ENCODE measurements at places on chromosomes 11 and 22.

DNA sequence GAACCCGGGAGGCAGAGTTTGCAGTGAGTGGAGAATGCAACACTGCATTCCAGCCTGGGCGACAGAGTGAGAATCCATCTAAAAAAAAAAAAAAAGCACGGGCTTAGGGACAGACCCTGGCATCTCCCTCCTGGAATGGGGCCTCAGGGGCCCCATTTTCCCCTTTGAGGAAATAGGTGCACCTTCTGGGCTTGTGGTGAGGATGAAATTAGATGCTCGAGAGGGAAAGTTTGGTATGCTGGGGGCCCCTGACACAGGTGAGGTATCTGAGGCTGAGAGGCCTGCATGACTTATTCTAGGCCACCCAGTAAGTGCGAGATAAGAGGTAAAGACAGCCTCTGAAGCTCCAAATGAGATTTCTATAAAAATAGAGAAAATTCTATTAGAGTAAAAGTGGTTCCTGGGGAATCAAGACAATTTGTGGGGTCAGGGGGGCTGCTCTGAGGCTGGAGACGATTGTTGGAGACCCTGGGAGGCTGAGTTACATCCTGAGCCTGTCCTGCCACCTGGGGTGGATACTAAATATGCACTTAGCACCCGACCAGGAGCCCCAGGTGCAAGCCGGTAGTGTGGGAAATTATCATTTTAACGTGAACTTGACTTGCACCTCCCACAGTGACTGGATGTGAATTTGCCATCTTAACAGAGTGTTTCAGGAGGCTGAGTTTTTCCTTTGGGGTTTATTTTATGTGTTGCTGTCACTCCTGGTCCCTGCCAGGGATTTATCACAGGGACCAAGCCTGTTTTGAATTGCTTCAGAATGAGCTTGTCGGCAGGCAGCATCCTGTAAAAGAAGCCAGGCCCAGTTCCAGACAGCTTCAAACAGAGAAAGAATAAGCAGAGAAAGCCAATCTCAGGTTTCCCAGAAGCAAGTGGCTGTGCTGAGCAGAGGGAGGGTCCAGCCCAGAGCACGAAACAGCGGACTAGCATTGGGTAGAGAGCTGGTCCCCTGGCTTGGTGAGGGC lies 48.4 kb upstream of the TSKU start:
- no peak for DNase-seq

DNA sequence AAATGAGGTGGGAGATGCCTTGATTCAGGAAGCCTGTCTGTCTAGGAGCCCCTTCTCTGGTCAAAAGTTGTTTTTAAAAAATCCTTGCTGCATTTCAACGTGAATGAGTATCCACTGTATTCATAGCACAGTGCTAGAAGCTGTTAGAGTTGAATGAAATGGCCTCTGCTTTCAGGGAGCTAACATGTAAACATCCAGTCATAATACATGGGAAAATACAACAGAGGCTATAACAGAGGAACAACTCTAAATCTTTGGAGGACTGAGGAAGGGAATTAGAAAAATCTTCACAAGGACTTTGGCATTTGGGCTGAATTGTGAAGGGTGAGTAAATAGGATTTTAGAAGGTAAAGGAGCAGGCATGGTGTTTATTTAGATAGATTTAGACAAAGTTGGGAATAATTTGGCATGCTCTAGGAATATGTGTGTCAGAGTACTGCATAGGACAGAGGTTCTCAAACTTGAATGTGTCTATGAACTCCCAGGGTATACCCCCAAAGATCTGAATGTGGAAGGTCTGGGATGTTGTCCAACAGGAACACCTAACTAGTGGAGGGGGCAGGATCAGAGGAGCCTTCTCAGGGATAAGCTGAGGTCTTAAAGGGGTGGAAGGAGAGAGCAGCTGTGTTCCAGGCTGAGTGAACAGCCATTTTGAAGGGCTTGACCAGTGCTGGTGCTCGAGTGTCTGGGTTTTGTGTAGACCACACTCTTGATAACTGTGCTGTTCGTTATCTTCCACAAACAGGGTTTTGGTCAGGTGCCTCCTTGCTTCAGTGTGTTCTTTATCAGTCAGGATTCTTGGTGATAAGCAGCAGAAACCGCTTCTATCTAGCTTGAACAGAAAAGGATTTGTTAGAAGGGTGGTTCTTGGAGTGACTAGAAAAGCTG lies 12.7 kb downstream of the SREBF2 start:
- DNase-seq = no peak

DNA sequence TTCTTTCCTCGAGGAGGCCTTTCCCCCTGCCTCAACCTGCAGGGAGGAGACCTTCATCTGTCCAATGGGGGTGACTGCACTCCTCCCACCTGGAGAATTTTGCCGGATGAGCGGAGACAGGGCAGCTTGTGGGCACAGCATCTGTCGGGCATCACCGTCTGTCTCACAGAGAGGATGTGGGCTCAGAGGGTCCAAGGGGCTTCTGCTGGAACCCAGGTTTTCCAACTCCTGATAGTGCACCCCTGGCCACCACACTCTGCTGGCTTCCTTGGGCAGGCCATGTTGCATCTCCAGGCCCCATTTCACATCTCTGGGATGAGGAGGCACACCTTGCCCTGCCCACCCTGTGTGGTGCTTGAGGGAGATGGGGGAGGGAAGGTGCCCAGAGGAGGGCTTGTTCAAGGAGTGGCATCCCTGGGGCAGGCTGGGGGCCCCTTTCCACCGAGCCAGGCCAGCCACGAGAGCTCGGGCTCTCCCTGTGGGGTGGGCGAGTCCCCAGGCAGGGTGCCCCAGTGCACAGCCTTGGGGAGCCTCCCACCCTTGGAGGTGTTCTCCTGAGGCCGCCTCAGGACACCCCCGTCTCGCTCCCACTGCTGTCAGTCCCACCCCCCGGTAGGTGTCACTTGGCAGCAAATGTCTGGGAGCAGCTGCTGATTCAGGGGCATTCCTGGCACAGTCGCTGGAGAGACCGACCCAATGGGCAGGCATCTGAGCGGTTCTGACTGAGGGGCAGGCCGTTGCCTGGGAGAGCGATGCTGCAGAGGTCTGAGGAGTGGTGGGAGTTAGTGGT lies 84.2 kb downstream of the MORC2 start:
- no peak for DNase-seq

- DNase-seq = no peak
Observed at GRCh38 chr11:41666951-41667653, 207.7 kb upstream of the LRRC4C start.

DNA sequence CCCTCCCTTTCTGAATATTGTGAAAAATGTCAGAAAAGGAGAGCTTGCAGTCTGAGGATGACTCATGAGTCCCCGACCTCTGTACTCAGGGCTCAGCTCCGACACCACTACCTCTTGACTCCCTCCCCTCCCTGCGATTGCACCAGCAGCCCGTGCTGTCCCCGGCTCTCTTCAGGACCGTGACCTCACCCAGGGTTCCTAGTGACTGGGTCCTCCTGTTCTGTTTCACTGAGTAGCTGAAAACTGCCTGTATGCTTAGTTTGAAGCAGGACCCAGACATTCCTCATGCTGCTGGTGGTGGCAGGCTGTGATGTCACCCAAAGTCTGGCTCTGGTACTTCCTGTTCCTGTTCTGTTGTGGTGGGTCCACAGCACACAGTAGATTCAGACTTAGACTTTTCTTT lies 11.7 kb downstream of the PHRF1 start:
- no peak for DNase-seq

GRCh38 chr11:119807402-119807801 lies 78.4 kb upstream of the NECTIN1 start:
- DNase-seq = no peak

DNA sequence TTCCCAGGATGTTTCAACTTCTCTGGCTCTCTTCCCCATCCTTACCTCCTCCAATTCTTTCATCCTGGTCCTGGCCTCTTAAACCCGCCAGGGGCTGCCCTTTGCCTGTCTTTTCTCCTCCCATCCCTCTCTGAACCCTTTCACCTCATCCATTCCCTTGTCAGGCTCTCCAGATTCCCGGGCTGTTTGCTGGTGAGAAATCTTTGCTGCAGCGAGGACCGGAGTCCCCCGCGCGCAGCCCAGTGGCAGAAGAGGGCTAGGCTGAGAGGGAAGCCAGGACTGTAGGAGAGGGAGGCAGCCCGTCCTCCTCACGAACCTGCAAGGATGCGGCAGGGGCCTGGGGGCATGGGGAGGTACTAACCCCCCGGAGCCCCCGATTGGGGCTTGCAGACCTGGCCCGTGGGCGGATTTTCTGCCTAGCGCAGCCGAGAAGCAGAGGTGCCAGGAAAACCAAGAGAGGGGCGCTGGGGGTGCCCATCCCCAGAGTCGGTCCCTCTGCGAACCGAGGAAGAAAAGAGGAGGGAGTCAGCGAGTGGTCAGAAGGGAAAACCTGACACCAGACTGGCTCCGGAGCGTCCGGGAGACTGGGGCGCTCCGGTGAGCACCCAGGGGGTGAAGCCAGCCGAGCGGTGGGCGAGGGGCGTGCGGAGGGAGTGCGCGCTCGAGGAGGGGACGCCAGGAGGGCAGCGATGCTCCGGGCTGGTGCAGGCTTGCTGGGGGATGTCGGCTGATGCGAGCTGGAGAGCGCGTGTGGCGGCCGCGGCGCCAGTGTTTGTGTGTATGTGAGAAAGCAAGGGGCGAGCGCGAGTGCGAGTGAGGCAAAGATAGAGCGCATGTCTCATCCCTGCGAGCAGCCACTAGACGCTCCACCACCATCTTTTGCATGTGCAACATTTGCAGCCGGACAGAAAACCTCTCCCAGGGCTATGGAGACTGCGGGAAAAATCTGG lies at the start of gene GRIA4:
GRIA4 (plus strand) TSS at position 242 of the 950 bp plus-strand sequence. CDS start 925 bp downstream, outside the sequence.
- peak; percentile 24 for DNase-seq

DNA sequence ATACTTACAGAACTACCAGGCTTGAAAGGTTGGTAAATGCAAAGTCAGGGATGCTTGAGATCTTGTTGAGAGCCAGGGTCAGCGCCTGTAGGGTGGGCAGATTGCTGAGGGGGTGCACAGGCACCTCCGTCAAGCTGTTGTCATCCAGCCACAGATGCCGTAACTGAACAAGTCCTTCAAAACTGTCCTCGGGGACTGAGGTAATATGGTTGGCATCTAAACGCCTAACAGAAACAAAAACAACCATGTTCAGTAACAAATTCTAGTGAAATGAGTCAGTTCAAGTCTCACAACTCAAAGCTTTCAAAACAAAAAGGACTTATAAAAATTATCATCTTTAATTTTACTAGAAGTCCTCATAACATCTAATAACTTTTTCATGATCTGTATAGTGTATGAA lies 22.2 kb upstream of the CCDC34 start:
- DNase-seq = peak; percentile 65

DNA sequence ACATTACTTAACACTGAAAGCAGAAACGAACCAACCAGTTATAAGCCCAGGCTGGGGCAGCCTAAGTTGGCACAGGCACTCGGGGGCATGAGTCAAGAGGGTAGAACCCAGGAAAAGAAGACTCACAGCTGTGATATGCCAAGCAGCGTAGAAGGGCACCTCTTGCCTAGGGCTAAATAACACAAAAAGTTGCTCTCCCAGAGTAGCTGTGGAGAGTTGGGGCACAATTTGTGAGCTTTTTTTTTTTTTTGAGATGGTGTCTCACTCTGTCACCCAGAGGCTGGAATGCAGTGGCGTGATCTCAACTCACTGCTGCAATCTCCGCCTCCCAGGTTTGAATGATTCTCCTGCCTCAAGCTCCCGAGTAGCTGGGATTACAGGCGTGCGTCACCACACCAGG lies 8.8 kb downstream of the CLMP start:
- peak; percentile 91 for DNase-seq

- no peak for DNase-seq
Observed at GRCh38 chr11:45511566-45511965, 153.9 kb downstream of the CHST1 start.

DNA sequence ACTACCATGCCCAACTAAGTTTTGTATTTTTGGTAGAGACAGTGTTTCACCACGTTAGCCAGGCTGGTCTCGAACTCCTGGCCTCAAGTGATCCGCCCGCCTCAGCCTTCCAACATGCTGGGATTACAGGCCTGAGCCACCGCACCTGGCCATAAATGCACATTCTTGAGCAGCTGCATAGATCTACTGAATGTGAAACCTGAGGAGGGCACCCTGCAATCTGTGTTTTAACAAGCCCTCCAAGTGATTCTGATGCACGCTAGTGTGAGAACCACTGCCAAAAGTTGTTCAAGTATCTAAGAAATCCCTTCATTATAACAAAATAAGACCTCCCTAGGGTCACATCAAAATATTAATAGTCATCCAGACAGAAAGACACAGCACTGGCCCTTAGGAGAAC lies 89.3 kb downstream of the RDX start:
- DNase-seq = no peak

GRCh38 chr11:87870086-87870485 lies 305.2 kb downstream of the RAB38 start:
- peak; percentile 4 for DNase-seq

- DNase-seq = no peak
Observed at GRCh38 chr22:25555586-25555985, 8.9 kb upstream of the GRK3 start.

- DNase-seq = peak; percentile 55
Observed at GRCh38 chr11:68677432-68677831, 6.9 kb upstream of the GAL start.

GRCh38 chr11:76795936-76796441 lies 12.8 kb downstream of the TSKU start:
- DNase-seq = no peak

GRCh38 chr22:39092111-39092862 lies 4.8 kb upstream of the APOBEC3H start:
- DNase-seq = no peak

DNA sequence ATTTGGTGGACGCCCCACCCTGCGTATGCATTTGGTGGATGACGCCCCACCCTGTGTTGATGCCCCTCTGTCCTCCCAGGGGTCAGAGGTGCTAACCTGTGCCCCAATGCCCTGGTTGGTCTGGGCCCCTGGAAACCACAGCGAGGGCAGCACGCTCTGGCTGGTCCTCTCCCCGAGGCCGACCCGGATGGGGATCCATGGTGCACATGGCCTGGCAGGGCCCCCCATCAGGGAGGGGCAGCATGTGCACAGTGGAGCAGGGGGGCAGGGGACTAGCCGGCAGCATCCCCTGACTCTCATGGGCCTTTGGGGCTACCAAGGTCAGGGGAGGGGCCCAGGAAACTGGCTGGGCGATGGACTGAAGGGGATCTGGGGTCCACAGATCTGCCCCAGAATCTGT lies 7.6 kb upstream of the MUC5AC start:
- no peak for DNase-seq

- peak; percentile 77 for DNase-seq
Observed at GRCh38 chr22:46425016-46425415, 89.5 kb downstream of the TRMU start.

DNA sequence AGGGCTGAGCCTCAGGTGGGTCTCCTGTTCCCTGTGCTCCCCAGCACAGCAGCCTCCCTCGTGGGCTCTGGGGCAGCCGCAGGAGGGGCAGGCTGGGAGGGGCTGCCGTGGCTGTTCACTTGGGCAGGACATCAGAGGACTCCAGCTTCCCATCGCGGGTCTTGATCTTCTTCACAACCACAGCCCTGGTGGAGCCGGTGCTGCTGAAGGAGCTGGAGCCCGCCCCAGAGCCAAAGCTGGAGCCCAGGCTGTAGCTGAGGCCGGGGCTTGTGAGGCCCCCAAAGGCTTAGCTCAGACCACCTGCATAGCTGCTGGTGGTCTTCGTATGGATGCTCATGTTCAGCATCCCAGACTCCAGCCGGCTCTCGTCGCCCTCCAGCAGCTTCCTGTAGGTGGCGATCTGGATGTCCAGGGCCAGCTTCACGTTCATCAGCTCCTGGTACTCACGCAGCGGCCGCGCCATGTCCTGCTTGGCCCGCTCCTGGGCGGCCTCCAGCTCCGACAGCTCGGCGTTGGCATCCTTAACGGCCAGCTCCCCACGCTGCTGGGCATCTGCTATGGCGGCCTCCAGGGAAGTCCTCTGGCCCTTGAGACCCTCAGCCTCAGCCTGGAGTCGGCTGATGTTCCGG lies 126.1 kb downstream of the NECTIN1 start:
- no peak for DNase-seq

GRCh38 chr11:118606844-118607228 lies 579 bp upstream of the PHLDB1 start:
- DNase-seq = no peak

Data from epithelial cell of esophagus (primary cell).